ENCODE measurements at places on chromosomes 1 and 21.

DNA sequence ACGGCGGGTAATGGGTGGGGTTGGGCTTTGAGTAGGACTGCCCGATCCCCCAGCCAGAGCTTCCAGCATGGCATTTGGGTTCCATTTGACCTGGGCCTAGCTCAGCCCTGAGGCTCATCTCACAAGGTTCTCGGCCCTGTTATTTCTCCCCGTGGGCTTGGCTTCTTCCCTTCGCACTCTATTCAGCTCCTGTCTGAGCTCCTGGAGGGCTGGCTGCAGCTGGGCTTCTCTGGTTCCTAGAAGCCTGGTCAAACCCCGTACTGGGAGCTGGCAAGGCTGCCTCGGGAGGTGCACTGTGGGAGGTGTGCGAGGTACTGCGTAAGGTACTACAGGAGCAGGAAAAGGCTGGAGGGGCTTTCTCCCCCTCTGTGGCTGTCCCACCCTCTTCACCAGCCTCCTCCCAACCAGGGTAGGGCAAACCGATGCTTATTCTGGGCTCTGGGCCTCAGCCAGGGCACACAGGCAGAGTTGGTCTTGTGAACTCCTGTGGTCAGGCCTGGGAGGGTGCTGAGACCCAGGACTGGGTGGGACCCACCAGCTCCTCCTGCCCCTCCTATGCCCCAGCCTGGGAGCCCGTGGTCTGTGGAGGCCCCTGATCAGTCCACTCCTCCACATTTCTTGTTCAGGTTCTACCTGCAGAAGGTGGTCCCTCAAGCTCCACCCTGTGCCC, 814 bp downstream of the A3GALT2 start:
- DNase-seq = no peak

- DNase-seq = no peak
Measured at GRCh38 chr1:205237526-205238484, 10.1 kb downstream of the TMCC2 start.

DNA sequence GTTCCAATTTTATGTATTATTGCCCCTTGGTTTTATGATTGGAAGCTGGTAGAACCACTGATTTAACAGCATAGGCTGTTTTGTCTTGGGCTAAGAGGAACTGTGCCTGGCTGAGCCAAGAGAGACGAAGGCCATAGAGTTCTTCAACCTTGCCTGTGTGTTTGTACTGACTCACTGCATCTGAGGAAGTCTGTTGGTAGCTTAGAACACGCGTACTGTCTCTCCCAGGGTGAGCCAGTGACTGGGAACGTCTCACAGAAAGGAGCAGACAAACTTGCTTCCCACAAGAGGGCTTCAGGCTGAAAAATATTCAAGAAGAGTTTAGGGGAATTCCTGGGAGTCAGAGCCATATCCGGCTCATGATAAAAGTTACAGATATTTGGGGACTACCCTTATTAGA, 14.9 kb downstream of the TMEM51 start:
- DNase-seq = no peak

GRCh38 chr1:232991238-232991637, 40.8 kb downstream of the NTPCR start:
- DNase-seq = no peak

Measured in endothelial cell (in vitro differentiated cells).